Purkinje cell (primary cell): ENCODE measurements at places on chromosomes 7 and 10. TPM values are rescaled to one million over a fixed set of nuclear protein-coding genes. Genes with fewer than 3 reads are reported as not detected.

The GIMAP6 gene
- not detected in 2 replicates for polyA plus RNA-seq

The CPN1 gene
- polyA plus RNA-seq, result not detected in 2 replicates

The PTPRZ1 gene
- 89.8 and 134 TPM in 2 replicates for polyA plus RNA-seq

The LRIT1 gene
- not detected in 2 replicates for polyA plus RNA-seq

The TFR2 gene
- polyA plus RNA-seq, result 0.17 and 0.55 TPM in 2 replicates

The UTF1 gene
- polyA plus RNA-seq, result not detected in 2 replicates

The CDNF gene
- polyA plus RNA-seq, result 0.27 TPM in 1 of 2 replicates, not detected in the other

The KCNH2 gene
- 4.1 and 6.4 TPM in 2 replicates for polyA plus RNA-seq

The PHYHIPL gene
- polyA plus RNA-seq, result 57.6 and 105 TPM in 2 replicates

The CASP7 gene
- 0.10 and 1.7 TPM in 2 replicates for polyA plus RNA-seq

The FLNC gene
- not detected in 2 replicates for polyA plus RNA-seq

The DBF4 gene
- 6.5 and 8.5 TPM in 2 replicates for polyA plus RNA-seq

The MMP21 gene
- polyA plus RNA-seq, result not detected in 2 replicates

The CYP3A4 gene
- polyA plus RNA-seq, result not detected in 2 replicates

The CDH23 gene
- 5.0 and 7.6 TPM in 2 replicates for polyA plus RNA-seq

The TSPAN15 gene
- 0.14 and 0.23 TPM in 2 replicates for polyA plus RNA-seq

The ZNF485 gene
- 2.7 and 3.3 TPM in 2 replicates for polyA plus RNA-seq

The SLC35B4 gene
- polyA plus RNA-seq, result 40.6 and 40.9 TPM in 2 replicates

The OSBPL3 gene
- 1.3 and 3.5 TPM in 2 replicates for polyA plus RNA-seq

The MLLT10 gene
- polyA plus RNA-seq, result 4.6 and 14.2 TPM in 2 replicates

The PTPRN2 gene
- 1.4 and 7.6 TPM in 2 replicates for polyA plus RNA-seq

The OR9A2 gene
- not detected in 2 replicates for polyA plus RNA-seq

The ACBD7 gene
- polyA plus RNA-seq, result 1.7 and 3.3 TPM in 2 replicates

The HOXA6 gene
- not detected in 2 replicates for polyA plus RNA-seq

The STARD3NL gene
- 65.6 and 71.4 TPM in 2 replicates for polyA plus RNA-seq

The GRM3 gene
- 21.0 and 25.7 TPM in 2 replicates for polyA plus RNA-seq

The NXPH1 gene
- polyA plus RNA-seq, result 4.6 TPM in 1 of 2 replicates, not detected in the other

The TBX20 gene
- polyA plus RNA-seq, result not detected in 2 replicates

The C7orf25 gene
- 1.8 and 2.6 TPM in 2 replicates for polyA plus RNA-seq

The AKR1C1 gene
- polyA plus RNA-seq, result 0.85 and 25.5 TPM in 2 replicates

The PDE6C gene
- polyA plus RNA-seq, result 0.09 TPM in 1 of 2 replicates, not detected in the other

The CCM2 gene
- polyA plus RNA-seq, result 1.1 and 2.2 TPM in 2 replicates

The ENTPD1 gene
- polyA plus RNA-seq, result 3.6 and 4.6 TPM in 2 replicates

The CYP2C19 gene
- polyA plus RNA-seq, result 0.94 and 2.6 TPM in 2 replicates

The ZCWPW1 gene
- polyA plus RNA-seq, result 8.7 and 9.3 TPM in 2 replicates

The ASZ1 gene
- not detected in 2 replicates for polyA plus RNA-seq

The POLR2J2 gene
- 0.27 and 0.56 TPM in 2 replicates for polyA plus RNA-seq

The SLIT1 gene
- polyA plus RNA-seq, result 13.6 TPM in 1 of 2 replicates, not detected in the other

The STEAP4 gene
- 0.52 TPM in 1 of 2 replicates, not detected in the other for polyA plus RNA-seq

The INSYN2A gene
- polyA plus RNA-seq, result 0.60 and 0.74 TPM in 2 replicates

The IFIT1B gene
- not detected in 2 replicates for polyA plus RNA-seq

The FAM13C gene
- polyA plus RNA-seq, result 18.4 and 28.4 TPM in 2 replicates

The C10orf62 gene
- polyA plus RNA-seq, result not detected in 2 replicates

The WEE2 gene
- not detected in 2 replicates for polyA plus RNA-seq

The GIMAP8 gene
- polyA plus RNA-seq, result 0.38 TPM in 1 of 2 replicates, not detected in the other

The CXCL12 gene
- polyA plus RNA-seq, result 7.9 and 8.9 TPM in 2 replicates

The STAG3 gene
- 0.55 and 2.1 TPM in 2 replicates for polyA plus RNA-seq
